ENCODE measurements at places on chromosomes 5 and 9.

GRCh38 chr9:35688558-35689541 is 875 bp downstream of the TPM2 start:
- DNase-seq: no peak

- no peak for DNase-seq
Observed at GRCh38 chr5:165139262-165139661, 1633.8 kb downstream of the MAT2B start.

GRCh38 chr9:134066526-134066912 is 1.3 kb downstream of the BRD3 start:
- peak; percentile 7 for DNase-seq

- DNase-seq: no peak
Observed at GRCh38 chr5:5826911-5827310, 404.4 kb downstream of the ICE1 start.

GRCh38 chr9:466747-467146 is 252.1 kb downstream of the DOCK8 start:
- no peak for DNase-seq

- DNase-seq: no peak
Observed at GRCh38 chr5:96379896-96380295, 53.2 kb downstream of the PCSK1 start.

- no peak for DNase-seq
Observed at GRCh38 chr5:52017567-52017966, 634.3 kb downstream of the ISL1 start.

DNA sequence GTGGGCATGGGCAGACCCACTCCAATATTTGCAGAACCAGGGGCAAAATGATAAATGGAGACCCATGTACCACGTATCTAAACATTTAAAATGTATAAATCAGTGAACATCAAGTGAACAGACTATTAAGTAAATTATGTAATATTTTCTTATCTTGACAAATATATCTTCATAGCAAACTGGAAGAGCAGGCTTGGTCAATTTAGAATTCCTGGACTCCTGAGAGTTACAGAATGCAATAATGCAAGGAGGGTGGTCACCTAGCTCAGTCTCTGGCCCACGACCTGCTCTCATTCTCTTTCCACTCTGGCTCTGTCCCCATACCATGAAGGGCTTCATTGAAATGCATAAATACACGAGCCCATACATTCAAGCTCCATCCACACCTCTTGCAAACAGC is 398.0 kb downstream of the ENC1 start:
- DNase-seq: no peak

DNA sequence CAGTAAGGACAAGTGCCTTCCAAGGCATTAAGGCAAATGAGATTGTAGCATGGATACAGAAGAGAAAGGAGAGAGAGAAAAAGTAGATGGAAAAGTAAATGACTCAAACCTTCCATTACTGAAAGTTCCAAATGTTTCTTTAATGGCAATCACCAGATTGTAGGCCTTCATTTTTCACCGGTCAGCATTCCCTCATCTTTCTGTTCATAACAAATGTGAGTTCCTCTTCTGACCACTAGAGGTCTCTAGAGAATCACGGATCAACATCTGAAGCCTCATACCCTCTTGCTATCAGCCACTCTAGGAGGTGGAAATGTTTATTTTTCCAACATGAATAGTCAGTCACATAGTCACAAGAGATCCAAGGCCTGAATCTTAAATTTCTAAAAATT is 73.6 kb upstream of the RPS23 start:
- peak; percentile 37 for DNase-seq

DNA sequence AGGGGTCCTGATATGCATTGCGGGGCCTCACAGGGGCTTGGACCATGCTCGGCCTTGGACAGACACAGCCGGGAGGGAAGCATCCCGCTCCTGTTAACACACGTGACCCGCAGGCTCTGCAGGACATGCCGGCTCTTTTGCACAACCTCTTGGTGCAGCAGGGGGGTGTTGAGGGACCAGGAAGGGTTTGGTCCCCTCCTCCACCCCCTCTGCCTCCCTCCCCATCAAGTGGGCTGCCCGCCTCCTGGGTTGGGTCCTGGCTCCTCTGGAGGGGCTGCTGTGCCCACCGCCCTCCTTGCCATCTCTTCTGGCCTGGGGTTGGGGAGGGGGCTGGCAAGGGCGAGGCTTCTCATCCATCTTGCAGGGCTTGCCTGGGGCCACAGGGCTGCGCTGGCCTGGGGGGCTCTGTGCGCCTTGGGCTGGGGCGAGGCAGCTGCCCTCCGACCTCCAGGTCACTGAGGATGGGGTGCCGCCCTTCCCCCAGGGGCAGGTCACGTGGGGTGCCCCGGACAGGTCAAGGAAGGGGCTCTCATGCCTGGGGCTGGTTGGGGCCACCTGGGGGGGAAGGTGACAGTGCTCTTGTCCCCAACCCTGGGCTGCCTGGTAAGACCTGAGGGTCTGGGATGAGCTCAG is 16.8 kb upstream of the SLC9A3 start:
- DNase-seq: peak; percentile 38

GRCh38 chr5:76084496-76085242 is 1.5 kb downstream of the SV2C start:
- DNase-seq: no peak

- DNase-seq: peak; percentile 22
Observed at GRCh38 chr9:93898502-93899426, 56.4 kb downstream of the BARX1 start.

GRCh38 chr5:134592141-134592746 is 40.4 kb downstream of the SAR1B start:
- no peak for DNase-seq

DNA sequence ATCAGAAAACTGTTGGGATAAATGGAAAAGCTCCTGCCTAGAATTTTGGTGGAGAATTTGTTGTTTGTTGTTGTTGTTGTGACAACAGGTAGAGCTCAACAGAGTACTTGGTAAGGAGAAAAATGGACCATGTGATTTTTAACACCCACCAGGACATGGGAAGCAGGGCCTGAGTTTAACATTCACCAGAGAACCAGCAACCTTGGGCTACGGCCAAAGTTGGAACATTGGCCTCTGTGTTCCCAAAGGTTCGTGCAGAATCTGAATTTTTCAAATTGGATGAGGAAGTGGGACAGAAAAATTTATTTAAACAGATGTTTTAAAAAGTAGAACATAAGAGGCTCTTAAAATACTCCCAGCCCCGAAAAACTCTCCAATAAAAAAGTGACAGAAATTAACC is 127.0 kb downstream of the GNA14 start:
- no peak for DNase-seq

GRCh38 chr5:155471027-155471426 is 457.5 kb downstream of the KIF4B start:
- no peak for DNase-seq

- DNase-seq: no peak
Observed at GRCh38 chr5:143870871-143871632, 59.1 kb downstream of the HMHB1 start.

- no peak for DNase-seq
Observed at GRCh38 chr9:34272101-34272541, 56.9 kb downstream of the KIF24 start.

- no peak for DNase-seq
Observed at GRCh38 chr5:135219868-135220267, 179.2 kb downstream of the MACROH2A1 start.

DNA sequence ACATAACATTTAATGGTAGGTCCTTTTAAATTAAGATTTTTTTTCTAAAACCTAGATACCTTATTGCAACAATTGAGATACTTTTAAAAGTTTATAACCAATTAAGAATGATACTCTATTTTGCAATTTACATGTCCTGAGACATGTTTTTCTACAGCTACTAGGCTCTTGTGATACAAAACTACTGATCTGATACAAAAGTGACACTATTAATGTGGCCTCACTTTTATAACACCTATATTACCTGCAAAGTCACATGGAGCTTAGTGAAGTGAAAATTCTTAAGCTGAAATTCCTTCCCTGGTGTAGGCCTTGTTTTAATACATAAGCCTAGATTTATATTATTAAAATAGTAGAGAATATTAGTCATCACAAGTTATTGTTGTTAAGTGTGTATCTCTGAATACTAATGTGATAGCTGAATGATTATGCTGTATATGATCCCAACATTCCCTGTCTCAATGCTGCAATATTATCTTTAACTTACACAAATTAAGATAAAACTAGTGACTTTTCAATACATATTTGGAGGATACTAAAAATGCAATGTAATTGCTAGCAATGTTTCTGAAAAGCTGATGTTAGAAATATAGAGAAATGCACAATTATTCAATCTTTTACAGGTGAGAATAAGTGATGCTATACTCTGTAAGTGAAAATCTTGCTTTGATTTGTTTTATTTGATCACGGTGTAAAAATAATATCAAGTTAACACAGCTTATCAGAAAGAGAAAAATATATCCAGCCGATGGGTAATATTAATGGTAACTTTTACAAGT is 2.6 kb downstream of the NFIB start:
- no peak for DNase-seq

DNA sequence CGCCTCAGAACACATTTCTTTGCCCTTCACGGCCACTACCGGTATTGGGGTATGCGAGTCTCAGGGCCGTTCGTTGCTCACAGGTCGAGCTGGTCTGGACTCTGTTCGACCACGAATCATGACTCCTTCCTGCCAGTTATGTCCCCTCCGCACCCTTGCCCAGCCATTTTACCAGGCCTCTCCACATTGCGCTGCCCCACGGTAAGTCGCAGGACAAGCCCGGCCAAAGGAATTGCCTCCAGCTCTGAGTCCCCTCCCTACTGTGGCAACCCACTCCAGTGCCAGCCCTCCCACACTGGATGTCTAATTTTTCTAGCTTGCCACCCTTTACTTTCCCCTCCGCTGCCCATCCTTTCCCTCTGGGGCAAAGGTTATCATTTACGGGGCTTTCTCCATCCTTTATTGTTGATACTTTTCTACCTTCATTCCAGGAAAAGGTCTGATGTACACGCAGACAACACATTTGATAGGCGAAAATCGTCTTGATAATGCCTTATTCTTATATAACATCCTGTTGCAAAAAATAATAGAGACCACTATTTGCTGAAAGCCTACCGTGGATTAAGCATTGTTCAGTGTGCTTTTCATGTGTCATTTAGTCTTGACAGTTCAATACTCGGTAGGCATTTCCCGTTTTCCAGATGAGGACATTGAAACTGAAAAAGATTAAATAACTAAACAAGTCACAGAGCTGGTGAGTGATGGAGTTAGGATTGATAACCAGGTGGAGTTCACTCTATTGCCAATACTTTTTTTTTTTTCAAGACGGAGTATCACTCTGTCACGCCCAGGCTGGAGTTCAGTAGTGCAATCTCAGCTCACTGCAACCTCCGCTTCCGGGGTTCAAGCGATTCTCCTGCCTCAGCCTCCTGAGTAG is 958 bp upstream of the HSPA5 start:
- peak; percentile 18 for DNase-seq

GRCh38 chr9:70874451-70874850 is 247.0 kb downstream of the TRPM3 start:
- DNase-seq: no peak

- no peak for DNase-seq
Observed at GRCh38 chr9:19151425-19152159, 24.3 kb upstream of the PLIN2 start.

GRCh38 chr5:67244345-67244793 is 47.8 kb upstream of the CD180 start:
- DNase-seq: no peak

Measured in CD8-positive, alpha-beta memory T cell (primary cell).